NCI-H510A treated with DMSO at 0.1 percent for 48 hours (cell line): ENCODE measurements at places on chromosomes 12 and 14.
A peak's percentile ranks its signal among the peaks of the same experiment; 100 is the strongest.

GRCh38 chr12:50740307-50740706 lies 23.6 kb upstream of the ATF1 start:
- DNase-seq, result no peak

DNA sequence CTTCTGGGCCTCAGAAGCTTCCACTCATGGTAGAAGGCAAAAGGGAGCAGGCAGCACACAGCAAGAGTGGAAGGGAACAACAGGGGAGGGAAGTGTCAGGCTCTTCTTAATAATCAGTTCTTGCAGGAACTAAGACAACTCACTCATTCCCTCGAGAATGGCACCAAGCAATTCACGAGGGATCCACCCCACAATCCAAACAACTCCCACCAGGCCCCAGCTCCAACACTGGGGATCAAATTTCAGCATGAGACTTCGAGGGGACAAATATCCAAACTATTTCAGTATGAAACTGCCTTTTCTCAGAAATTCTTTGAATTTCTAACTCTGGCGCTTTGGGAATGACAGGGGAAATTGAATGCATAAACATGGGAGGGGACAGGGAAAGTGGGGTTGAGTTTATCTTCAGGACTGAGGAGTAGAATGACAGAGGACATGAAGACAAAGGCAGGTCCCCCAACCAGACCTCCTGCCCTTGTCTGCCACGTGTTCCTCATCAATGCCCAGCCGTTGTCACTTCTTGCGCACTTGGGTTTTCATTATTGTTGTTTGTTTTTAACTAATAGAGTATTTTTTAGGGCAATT lies 24.6 kb upstream of the APOF start:
- DNase-seq, result no peak

DNA sequence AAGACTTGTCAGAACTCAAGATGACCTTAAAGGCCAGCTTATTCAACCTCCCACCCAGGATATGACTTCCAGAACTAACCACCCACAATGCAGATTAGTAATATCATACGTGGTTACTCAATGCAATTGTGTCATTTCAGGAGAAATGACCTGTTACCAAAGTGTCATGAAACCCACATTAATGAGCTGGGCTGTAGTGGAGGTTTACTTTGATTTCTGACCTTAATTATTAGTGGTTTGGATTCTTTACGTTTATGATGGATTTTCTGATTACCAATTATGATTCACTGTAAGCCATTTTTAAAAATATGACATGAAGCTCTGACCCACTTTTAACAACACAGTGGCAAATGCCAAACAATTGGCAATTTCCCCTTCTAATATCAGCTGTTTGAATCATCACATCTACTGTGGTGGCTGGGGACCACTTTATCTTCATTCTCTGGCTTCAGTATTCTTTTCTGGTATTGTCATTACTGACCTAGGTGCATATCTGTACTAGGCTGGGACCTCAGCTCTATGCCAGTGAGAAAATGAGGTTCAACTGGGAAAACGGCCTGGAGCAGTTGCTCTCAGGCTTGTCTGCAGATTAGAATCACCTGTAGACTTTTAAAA lies 223.3 kb downstream of the RGS6 start:
- no peak for DNase-seq

DNA sequence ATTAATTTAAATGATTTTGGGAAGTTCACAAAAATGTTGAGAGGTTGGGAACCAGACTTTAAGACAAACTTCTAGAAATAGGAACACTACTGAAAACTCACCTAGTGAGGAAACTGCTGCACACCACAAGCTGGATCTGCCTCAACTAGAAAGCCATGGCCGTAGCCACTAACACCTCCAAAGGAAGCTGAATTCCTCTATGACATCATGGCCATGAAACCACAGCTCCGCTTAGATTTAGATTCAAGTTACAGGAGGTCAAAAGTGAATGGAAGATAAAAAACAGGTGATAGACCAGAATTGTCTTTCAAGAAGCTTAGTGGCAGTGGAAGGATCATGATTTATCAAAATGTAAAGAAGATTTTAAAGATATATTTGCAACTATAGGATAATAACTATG lies 208.8 kb upstream of the ALG10 start:
- no peak for DNase-seq

DNA sequence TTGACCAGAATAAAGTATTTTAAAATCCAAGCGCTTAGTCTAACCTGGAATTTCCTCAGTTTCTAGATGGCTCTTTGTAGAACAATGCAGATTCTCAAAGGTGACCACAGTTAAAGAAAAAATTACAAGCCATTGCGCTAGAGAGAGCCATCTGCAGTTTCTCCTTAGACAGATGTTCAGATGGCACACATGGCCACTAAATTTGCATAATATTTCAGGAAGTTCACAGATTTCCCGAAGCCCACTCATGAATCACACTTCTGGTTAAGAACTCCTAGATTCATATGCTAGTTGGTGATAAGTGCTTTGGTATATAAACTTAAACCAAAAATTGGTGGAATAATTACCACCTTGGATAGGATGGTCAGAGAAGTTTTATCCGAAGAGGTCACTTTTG lies 749 bp downstream of the AKAP3 start:
- no peak for DNase-seq

GRCh38 chr12:87413784-87414183 lies 615.4 kb downstream of the C12orf50 start:
- no peak for DNase-seq

DNA sequence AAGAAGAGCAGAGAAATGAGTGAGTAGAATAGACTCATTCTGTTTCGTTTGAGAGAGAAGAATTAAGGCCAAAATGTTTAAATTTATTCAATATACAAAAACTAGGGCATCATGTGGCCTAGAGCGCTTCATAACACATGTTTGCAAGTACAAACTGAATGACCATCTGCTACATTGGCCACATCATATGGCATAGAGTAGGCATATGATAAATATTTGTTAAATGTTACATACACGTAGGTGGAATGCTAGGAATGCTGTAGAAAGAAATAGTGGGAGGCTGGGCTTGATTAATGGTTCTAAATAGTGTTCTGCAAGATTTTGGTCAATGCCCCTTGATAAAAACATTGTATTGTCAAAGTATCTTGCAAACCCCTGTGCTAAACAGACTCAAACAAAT lies 10.8 kb downstream of the MGP start:
- no peak for DNase-seq

DNA sequence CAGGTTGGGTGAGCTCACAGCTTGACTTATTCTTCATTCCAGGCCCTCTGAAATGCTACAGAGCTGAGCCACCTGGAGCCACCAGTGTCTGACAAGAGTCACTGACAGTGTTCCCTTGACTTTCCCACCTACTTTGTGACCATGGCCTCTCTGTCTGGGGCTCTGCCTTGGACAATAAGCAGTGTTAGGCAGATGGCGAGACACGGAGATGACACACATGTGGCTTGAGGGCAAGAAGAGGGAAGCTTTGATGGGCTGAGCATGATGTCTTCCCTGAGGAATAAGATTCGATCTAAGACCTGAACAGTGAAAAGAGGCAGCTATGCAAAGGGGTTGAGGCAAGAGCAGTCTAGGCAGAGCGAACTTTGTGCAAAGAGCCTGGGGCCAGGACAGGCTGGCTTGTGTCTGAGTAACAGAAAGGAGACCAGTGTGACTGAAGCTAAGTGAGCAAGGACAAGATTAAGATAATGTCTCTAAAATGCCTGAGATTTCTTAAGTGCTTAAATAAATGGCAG lies 105.5 kb downstream of the NUAK1 start:
- DNase-seq, result no peak

DNA sequence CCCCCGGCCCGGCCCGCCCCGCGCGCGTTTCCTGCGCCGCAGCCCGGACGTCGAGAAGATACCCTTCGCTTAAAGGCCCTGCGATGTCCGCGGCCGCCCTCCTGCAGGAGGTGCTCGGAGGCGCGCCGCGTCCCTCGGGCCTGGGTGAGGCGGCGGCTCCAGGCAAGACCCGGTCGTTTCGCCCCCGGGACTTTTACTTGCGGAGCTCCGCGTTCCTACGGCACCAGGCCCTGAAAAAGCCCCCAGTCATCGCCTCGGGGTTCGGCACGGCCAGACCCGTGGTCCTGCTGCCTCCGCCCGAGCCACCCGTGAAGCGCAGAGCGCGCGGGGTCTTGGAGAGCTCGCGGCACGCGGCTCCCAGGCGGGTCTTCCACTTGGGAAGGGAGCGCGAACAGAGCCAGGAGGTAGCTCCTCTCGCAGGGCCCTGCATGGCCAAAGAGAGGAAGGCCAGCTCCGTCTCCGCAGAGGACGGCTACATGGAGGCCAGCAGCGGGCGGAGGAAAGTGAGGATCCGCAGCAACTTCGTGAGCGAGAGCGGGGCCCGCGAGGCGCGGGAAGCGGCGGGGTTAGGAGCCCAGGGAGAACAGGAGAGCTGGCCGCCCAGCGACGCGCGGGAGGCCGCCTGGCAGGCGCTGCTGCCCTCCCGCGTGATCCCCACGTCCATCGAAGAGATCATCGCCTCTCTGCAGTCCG lies 26.9 kb downstream of the TTC6 start:
- DNase-seq, result no peak

GRCh38 chr12:68368327-68368726 lies 36.2 kb upstream of the MDM1 start:
- DNase-seq, result no peak

- no peak for DNase-seq
Measured at GRCh38 chr12:19036673-19037357, 92.7 kb upstream of the PLEKHA5 start.

GRCh38 chr14:61923348-61923747 lies 161.1 kb downstream of the SNAPC1 start:
- no peak for DNase-seq

GRCh38 chr12:63802012-63802608 lies 22.4 kb downstream of the RXYLT1 start:
- peak; percentile 66 for DNase-seq

- no peak for DNase-seq
Measured at GRCh38 chr12:42846782-42847181, 257.2 kb upstream of the PRICKLE1 start.

GRCh38 chr12:95365912-95366311 lies 108.0 kb upstream of the METAP2 start:
- DNase-seq, result no peak

DNA sequence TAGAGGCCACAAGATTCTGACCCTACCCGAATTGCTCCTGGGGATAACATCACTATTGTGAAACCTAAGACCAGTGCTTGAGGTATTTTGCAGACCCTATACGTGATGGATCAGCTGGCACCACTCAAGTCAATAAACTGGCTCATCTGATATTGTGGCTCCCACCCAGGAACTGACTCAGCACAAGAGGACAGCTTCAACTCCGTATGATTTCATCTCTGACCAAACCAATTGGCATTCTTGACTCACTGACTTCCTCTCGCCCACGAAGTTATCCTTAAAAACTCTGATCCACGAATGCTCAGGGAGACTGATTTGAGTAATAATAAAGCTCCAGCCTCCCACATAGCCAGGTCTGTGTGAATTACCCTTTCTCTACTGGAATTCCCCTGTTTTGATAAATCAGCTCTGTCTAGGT lies 1036.1 kb upstream of the TMEM132C start:
- DNase-seq, result no peak

GRCh38 chr12:87441511-87441910 lies 587.7 kb downstream of the C12orf50 start:
- no peak for DNase-seq

GRCh38 chr14:36818246-36818645 lies 156.6 kb downstream of the PAX9 start:
- DNase-seq, result no peak

DNA sequence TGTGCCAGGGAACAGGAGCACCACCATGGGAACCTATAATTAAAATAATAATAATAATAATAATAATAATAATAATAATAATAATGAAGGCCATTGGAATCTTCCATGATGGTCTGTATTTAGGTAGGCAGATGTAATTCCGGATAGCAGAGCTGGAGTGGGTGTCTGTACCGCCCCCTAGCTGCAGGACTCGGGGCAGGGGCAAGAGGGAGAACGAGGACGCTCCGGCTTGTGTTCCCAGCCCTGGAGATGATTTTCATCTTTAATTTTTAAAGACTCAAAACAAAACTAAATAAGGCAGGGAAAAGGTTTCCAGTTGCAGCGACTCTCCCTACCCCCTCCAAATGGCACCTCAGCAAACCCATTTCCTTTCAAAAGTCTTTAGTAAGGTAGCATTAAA lies 501.1 kb downstream of the VRK1 start:
- DNase-seq, result no peak

DNA sequence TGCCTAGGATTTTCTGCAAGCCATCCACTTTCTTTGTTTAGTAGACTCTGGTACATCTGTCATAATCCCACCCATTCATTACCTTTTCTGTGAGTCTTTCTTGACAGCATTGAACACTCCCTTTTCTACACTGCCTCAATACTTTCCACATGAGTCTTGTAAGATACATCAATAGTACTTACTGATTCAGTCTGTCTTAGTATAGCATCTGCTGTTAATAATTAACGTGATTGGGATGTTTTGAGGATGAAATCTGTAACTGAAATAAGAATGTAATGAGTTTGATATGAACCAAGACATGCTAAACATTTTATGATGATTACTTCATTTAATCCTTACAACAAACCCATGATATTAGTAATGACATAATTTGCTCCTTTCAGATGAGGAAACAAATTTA lies 196.2 kb upstream of the FOXG1 start:
- DNase-seq, result no peak

- no peak for DNase-seq
Measured at GRCh38 chr12:12719496-12719895, 2.3 kb downstream of the CDKN1B start.

GRCh38 chr14:103400537-103400936 lies 15.3 kb downstream of the MARK3 start:
- no peak for DNase-seq

GRCh38 chr14:80419769-80420168 lies 208.5 kb upstream of the DIO2 start:
- DNase-seq, result no peak

GRCh38 chr12:114272605-114273004 lies 133.3 kb downstream of the TBX5 start:
- no peak for DNase-seq

GRCh38 chr12:30072824-30073223 lies 289.1 kb upstream of the TMTC1 start:
- DNase-seq, result no peak

DNA sequence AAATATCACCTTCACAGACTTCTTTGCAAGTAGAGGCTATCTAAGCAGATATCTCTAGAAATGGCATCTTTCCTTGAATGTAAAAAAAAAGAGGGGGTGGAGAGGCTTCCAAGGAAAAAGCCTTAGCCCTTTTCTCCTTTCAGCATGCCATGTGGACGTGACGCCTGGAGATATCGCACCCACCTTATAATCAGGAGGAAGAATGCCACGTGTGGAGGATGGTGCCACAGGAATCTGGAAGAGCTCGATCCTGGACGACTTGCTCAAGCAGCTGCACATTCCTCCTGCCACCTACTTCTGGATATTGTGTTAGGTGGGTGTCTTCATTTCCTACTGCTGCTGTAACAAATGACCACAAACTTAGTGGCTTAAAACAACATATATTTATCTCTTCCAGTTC lies 203.6 kb downstream of the NUAK1 start:
- no peak for DNase-seq

DNA sequence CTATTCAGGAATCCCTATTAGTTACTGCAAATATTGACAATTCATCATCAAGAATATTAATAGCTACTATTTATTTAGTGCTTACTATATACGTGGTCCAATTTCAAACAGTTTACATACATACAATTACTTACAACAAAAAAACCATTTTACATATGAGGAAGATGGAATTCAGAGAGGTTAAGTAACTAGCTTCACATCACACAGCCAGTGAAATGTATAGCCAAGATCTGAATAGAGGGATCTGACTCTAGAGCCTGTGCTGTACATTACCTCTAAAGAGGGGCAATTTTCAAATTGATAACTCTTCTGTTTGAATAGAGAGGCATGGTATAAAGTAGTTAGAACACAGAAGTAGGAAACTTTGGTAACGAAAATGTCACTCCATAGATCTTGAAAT lies 18.3 kb downstream of the SOX5 start:
- DNase-seq, result no peak

- DNase-seq, result no peak
Measured at GRCh38 chr14:73944432-73945158, 5.3 kb downstream of the FAM161B start.
